NCI-H1048 (cell line): ENCODE measurements at places on chromosomes 2 and 18.

- no peak for DNase-seq
Measured at GRCh38 chr2:112486895-112487294, 4.9 kb downstream of the TTL start.

- peak; percentile 22 for DNase-seq
Measured at GRCh38 chr2:113324684-113325160, 46.0 kb upstream of the PAX8 start.

GRCh38 chr2:105868060-105868459 is 123.3 kb downstream of the NCK2 start:
- no peak for DNase-seq

DNA sequence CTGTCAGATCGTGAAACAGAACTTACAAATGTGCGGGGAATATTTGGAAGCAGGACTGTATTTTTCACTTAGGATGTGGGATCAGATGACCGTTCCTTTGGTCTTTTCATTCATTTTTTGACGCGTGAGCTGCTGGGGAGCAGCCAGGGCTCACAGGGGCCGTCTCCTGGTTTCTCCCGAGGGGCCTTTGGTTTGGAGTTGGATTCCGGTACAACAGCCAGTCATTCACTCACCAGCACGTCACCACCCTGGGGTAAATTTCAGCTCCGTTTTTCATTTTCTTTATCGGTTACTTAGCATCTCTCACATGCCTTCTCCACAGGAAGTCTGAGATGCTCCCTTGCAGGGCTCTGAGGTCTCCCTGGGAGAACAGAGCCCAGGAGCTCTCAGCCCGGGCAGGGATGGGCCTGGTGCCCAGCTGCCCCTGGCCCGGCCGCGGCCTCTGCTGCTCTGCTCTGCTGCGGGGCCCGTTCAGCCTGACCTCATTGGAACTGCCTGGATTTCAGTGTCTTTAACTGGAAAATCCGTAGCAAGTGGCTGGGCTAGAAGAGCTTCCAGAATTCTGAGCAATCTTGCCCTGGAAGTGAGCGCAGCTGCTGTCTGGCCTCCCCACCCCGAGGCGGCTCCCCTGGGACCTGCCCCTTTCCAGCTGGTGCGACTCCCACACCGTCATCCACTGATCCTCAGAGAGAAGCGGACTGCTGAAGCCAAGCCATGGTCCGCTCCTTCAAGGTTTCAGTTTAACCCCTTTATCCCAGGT is 335.6 kb downstream of the EIPR1 start:
- DNase-seq: no peak

- DNase-seq: no peak
Measured at GRCh38 chr2:19872302-19872701, 29.5 kb downstream of the TTC32 start.
